Upper lobe of right lung (tissue), 1 donor: ENCODE measurements at places on chromosomes 13 and 19.

DNA sequence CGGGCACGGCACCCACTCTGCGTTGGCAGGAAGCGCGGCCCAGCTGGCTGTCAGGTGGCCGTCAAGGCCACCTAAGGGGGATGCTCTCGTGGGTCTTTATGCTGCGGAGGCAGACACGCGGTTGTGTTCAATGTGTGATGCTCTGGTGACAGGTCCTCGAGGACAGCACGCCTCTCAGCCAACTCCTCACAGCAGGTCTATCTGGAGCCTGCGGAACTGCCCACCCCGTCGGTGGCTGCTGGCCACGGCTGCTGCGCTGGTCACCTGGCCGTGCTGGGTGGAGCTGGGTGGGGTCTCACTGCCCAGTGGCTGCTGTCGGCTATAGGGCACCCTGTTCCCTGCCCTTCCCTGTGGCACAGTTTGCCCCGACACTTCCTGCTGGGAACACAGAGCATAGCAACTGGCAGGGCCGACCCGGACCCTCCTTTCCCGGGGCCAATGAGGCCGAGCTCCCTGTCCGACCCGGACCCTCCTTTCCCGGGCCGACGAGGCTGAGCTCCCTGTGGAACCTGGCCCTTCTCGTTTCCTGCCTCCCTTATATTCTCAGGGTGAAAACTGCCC is 14.3 kb upstream of the F7 start:
- peak; percentile 40 for DNase-seq

DNA sequence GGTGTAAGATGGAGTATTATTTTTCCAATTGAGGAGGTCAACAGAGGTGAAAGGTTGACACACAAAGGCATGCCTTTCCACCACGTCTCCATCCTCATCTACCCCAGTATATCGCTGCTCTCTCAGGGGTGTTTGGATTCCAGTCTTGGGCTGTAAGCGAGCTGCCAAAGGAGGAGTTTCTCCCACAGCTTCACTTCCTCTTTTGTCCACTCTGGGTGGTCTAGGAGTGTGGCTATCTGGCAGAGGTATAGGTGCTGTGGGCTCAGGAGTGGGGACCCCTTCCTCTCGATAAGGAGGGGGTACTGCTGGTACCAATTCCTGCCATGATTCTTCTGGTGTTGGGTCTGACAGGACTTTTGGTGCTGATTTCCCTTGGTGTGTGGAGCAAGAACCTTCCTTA is 39.4 kb downstream of the ZNF846 start:
- no peak for DNase-seq

- DNase-seq = no peak
Measured at GRCh38 chr13:102328909-102329308, 72.9 kb downstream of the FGF14 start.

- no peak for DNase-seq
Measured at GRCh38 chr13:72062566-72062965, 195.6 kb upstream of the DACH1 start.

DNA sequence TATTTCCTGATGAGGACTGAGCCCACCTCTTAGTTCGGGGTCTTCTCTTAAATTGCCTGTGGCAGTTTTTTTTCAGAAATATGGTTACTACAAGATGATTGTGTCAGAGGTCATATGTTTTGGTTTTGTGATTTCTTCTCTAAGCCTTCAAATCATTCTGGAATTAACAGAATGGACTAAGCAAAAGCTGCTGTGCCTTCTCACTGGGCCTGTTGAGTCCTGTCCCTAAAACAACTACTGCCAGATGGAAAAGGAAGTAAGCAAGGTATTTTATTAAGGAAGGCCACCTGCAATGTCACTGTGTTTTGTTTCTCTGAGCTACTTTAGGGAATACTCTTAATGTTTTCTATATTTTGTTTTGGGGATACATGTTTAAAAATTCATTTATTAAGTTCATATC is 470.8 kb downstream of the PCDH20 start:
- no peak for DNase-seq

GRCh38 chr19:41476583-41476982 is 33.6 kb downstream of the ERICH4 start:
- DNase-seq = no peak

DNA sequence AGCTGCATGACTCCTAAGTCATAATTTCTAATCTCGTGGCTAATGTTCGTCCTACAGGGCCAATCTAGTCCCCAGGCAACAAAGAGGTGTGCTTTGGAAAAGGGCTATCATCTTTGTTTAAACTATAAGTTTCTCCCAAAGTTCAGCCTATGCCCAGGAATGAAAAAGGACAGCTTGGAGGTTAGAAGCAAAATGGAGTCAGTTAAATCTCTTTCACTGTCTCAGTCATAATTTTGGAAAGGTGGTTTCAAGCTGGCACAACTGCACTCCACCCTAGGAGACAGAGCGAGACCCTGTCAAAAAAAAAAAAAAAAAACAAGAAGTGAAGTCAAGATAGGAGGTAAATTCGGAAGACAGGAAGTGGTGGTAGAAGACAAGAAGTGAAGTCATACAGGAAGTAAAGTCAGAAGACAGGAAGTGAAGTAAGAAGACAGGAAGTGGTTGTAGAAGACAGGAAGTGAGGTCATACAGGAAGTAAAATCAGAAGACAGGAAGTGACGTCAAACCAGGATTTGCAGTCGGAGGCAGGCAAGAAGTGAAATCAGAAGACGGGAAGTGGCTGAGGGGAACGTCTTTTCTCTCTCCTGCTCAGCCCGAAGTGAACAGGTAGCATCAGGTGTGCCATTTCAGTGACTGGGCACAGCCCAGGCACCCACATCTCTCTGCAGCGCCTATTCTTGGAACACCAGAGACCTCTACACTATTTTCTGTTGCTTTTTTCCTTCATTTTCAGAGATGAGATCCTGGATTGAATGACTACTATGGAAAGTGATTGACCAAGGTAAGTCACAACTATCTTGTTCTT is 32.2 kb downstream of the GP6 start:
- no peak for DNase-seq

- no peak for DNase-seq
Measured at GRCh38 chr13:24997367-24997967, 98.5 kb upstream of the PABPC3 start.

DNA sequence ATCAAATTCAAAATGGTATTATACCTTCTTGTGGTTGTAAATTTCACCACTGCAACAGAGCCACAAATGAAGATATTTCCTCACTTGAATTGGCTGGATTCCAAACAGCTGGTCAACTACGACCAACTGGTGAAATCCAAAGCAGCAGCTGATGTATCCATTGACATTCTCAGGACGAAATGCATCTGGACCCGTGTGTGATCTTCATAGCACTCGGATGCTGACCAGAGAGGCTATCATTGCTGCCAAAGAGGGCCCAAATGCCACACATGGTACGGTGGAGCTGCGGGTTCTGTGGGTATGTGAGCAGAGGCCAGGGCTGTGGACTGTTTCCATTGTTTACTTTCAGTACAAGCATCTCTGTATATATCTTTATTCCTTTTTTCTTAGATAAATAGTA is 25.6 kb upstream of the PCCA start:
- DNase-seq = no peak

DNA sequence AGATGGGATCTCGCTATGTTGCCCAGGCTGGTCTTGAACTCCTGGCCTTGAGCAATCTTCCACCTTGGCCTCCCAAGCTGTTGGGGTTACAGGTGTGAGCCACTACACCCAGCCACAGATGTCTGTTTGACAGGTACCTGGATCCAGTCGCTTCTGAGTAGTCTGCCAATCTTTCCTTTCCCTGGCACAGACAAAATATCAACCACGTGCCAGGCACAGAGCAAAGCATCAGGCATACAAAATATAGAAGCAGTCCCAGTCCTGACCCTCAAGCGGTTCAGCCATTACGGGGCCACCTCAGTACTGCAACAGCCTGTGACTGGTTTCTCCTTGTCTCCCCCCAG is 3.8 kb downstream of the ELAVL1 start:
- no peak for DNase-seq

DNA sequence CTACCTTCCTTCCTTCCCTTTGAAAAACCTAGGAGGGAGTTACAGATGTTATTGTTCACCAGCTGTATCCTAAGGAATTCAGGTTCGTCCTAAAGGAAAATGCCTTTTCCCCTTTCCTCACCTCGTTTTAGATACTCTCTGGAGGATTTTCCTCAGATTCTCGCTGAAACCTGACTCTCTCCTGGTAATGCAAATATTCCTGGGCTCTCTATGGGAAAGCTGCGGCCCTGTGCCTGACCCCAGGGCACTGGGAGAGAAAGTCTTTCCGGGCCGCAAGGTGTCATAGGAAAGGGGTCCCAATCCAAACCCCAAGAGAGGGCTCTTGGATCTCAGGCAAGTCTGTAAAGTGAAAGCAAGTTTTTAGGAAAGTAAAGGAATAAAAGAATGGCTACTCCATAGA is 13.1 kb upstream of the OR1M1 start:
- DNase-seq = no peak

GRCh38 chr19:47331931-47332547 is at the start of gene C5AR2:
Gene C5AR2, plus strand, starts transcription at chr19:47332175. Its CDS starts 8,625 bp downstream, at chr19:47340800.
- DNase-seq = no peak

GRCh38 chr13:98144801-98145350 is 2.0 kb downstream of the FARP1 start:
- no peak for DNase-seq

GRCh38 chr13:91169321-91170050 is 178.0 kb upstream of the MIR17HG start:
- DNase-seq = no peak

- no peak for DNase-seq
Measured at GRCh38 chr13:99307247-99307646, at the start of gene GPR183. Gene GPR183, minus strand, starts transcription at chr13:99307399. Its CDS starts 11,254 bp downstream, at chr13:99296145.

GRCh38 chr13:99211421-99212035 is 10.9 kb downstream of the UBAC2 start:
- no peak for DNase-seq

- DNase-seq = no peak
Measured at GRCh38 chr13:51624695-51625345, 40.6 kb downstream of the WDFY2 start.

- DNase-seq = no peak
Measured at GRCh38 chr13:98632961-98633360, 56.1 kb upstream of the STK24 start.

GRCh38 chr13:48000559-48001113 is 437 bp downstream of the SUCLA2 start:
- DNase-seq = no peak

DNA sequence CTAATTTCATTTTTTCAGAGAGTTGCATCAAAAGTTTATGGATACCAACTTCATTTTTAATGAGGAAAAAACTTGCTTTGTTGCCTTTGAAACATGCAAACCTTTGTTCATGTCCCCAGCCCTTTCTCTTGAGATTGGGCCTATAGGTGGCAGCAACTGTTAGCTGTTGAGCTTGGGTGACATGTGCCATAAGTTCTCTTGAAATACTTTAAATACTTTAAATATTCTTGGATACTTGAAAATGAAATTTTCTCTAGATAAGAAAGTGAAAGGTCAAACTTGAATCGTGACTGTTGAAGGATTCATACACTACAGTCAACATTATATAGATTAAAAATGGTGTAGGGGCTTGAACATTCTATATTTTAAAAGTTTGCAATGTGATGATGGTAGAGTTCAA is 294.9 kb downstream of the NDFIP2 start:
- no peak for DNase-seq

DNA sequence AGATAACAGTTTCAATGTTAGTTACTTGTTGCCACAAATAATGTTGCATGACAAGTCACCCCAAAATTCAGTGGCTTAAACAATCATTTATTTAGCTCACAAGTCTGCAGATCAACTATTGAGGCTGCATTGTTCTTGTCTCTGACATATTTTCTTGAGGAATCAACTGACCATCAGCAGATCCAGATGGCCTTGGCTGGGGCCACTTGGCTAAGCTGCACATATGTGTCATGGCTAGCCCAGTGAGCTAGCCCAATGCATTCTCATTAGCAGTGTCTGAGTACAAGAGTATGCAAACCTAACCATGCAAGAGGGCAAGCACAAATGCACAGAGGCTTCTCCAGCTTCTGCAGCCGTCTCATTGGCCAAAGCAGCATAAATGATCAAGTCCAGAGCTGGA is 180.4 kb downstream of the DNAJC15 start:
- no peak for DNase-seq

GRCh38 chr19:48149430-48149829 is 20.7 kb downstream of the LIG1 start:
- no peak for DNase-seq

- DNase-seq = no peak
Measured at GRCh38 chr19:30604657-30605056, 232.5 kb downstream of the ZNF536 start.

DNA sequence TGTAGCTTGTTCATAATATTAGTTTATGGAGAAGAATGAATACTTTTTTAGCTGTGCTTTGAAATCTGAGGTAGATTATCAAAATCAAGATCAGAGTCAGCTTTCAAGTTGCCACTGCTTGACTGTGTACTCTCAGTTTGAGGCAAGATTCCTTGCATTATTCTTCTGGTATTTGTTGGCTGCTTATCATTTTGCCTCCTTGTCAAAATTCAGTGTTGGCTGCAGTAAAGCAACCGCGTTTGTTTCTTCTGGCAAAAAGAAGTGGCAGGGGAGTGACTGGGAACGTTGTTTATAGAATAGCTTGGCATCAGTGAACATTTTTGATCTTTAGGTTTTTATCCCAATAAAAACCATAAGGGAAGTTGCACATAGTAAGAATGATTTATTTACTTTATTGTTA is 419.3 kb upstream of the GPC6 start:
- DNase-seq = no peak
